Liver (tissue), 10 donors: ENCODE measurements at places on chromosomes 7 and 10. TPM values are rescaled to one million over a fixed set of nuclear protein-coding genes. Genes with fewer than 3 reads are reported as not detected.

CALCR gene
- polyA plus RNA-seq: not detected

HMX3 gene
- polyA plus RNA-seq: not detected

CLRN3 gene
- polyA plus RNA-seq: 16.9 TPM

GPRIN2 gene
- not detected for polyA plus RNA-seq

LIPM gene
- polyA plus RNA-seq: not detected

GIMAP7 gene
- polyA plus RNA-seq: 12.8 TPM

KCNH2 gene
- polyA plus RNA-seq: 0.18 TPM

COMTD1 gene
- polyA plus RNA-seq: 40.9 TPM

SPDYE6 gene
- 2.4 TPM for polyA plus RNA-seq

CYP26C1 gene
- not detected for polyA plus RNA-seq

ACBD7 gene
- not detected for polyA plus RNA-seq

ACTA2 gene
- polyA plus RNA-seq: 130 TPM

KCP gene
- 0.02 TPM for polyA plus RNA-seq

R3HCC1L gene
- 3.2 TPM for polyA plus RNA-seq

RNF32 gene
- 0.73 TPM for polyA plus RNA-seq

FRMD4A gene
- 8.2 TPM for polyA plus RNA-seq

TRIM24 gene
- polyA plus RNA-seq: 7.5 TPM

HTRA1 gene
- 289 TPM for polyA plus RNA-seq

TBX20 gene
- 0.43 TPM for polyA plus RNA-seq

ANKRD1 gene
- polyA plus RNA-seq: 0.16 TPM

EN2 gene
- polyA plus RNA-seq: not detected

ATAD1 gene
- 13.3 TPM for polyA plus RNA-seq
